ENCODE measurements at places on chromosomes 4 and X. TPM values are rescaled to one million over a fixed set of nuclear protein-coding genes. Genes with fewer than 3 reads are reported as not detected.
A peak's percentile ranks its signal among the peaks of the same experiment; 100 is the strongest.

DNA sequence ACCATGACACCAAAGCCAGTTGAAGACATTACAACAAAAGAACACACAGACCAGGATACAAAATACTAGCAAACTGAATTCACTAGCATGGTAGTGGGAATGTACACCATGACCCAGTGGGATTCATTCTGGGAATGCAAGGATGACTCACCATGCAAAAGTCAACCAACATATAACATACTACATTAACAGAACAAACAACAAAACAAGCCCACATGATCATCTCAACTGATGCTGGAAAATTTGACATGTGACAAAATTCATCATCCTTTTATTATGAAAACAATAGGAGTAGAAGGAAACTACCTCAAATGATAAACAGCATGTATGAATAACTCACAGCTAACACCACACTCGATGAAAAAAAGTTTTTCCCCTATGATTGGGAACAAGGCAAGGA is 190.2 kb downstream of the DCLK2 start:
- peak; percentile 44 for DNase-seq

DNA sequence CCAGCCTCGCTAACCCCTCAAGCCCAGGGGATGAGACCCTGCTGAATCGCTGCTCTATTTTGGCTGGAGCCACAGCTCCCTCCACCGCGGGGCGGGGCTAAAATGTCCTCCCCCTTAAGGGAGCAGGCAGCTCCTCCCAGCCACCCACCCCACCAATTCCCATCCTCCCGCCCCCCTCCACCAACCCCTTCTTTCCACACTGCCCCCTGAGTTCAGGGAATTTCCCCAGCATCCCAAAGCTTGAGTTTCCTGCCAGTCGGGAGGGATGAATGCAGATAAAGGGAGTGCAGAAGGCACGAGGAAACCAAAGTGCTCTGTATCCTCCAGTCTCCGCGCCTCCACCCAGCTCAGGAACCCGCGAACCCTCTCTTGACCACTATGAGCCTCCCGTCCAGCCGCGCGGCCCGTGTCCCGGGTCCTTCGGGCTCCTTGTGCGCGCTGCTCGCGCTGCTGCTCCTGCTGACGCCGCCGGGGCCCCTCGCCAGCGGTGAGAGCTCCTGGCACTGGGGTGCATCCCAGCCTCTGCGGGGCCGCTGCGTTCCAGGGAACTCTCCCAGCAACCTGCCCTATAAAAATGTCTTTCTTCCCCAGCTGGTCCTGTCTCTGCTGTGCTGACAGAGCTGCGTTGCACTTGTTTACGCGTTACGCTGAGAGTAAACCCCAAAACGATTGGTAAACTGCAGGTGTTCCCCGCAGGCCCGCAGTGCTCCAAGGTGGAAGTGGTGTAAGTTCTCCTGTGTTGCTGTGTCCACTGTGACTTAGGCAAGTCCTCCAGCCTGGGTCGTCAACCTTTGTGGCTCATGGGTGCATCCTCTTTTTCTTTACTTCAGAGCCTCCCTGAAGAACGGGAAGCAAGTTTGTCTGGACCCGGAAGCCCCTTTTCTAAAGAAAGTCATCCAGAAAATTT is at the start of gene CXCL6:
Gene CXCL6 (plus strand): TSS at position 306 of the 907 bp plus-strand sequence. CDS start 73 bp downstream, at position 379.
- DNase-seq, result peak; percentile 17

GRCh38 chr4:156138781-156139280 is 185.2 kb upstream of the CTSO start:
- DNase-seq, result no peak

DNA sequence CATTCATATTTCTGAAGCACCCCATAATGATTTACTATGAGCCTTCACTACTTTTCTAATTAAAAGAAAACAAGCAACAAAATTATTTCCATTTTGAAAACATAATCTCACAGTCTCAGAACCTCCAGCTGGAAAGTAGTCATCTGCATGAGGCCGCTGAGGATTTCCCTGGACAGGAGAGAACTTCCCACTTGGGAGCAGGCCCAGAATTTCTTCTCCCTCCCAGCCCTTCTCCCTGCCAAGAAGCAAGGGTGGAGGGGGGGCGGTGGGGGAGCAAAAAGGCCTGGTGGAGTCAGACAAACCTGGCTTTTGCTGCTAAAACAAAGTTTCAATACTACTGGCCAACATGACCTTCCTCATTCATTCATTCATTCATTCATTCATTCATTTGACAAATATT is 167.3 kb downstream of the PJA1 start:
- peak; percentile 46 for DNase-seq

Gene CENPVL2
- total RNA-seq, result not detected

GRCh38 chr4:117421706-117422105 is 336.3 kb upstream of the TRAM1L1 start:
- peak; percentile 17 for DNase-seq

GRCh38 chr4:150345207-150345744 is 236.7 kb upstream of the MAB21L2 start:
- DNase-seq, result no peak

Gene RHOXF2
- 0.32 TPM for total RNA-seq

Gene ADH1C
- total RNA-seq, result not detected

DNA sequence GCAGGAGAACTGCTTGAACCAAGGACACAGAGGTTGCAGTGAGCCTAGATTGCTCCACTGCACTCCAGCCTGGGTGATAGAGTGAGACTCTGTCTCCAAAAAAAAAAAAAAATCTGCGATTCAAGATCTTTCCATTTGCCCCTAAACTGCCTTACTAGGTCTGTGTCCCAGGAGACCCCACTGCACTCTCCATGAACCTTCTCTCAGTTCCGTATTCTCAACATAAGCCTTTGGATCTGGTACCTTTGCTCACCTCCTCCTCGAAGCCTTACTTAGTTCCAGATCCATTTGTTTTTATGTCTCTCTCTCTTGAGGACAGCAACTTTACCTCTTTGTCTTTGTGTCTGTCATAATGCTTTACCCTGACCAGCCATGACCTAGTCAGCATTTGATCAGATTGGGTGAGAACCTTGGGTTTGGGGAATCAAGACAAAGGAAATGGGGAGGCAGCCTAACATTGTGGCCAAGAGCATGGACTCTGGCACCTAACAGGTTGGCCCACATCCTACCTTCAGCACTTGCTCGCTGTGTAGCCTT is 33.7 kb downstream of the BST1 start:
- DNase-seq, result no peak

DNA sequence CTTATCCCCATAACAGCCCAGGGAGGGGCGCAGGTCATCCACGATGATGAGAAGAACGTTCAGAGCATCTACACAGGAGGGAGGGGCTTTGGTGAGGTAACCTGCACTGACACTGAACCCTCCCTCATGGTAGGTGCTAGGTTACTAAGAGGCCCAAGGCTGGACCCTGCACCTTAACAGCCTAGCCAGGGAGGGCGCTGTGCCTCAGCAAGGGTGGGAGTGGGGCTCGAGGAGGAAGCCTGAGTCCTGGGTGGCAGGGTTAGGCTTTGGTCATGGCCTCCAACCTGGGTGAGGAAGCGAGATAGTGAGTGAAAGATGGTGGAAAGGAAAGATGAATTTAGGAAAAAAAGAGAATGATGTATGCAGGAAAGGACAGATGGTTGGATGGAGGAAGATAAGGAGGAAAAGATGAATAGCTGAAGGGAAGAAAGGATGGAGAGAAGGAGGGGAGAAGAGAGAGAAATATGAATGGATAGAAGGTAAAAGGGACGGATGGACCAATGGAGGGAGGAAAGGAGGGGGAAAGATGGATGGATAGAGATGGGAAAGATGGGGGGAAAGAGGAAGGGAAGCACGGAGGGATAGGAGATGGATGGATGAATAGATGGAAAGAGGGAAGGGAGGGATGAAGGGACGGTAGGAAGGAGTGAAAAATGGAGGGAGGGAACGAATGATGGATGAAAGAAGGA is 736 bp downstream of the IDS start:
- no peak for DNase-seq

Gene NOCT
- 27.7 TPM for total RNA-seq

- peak; percentile 87 for DNase-seq
Measured at GRCh38 chrX:1481636-1482529, 29.2 kb upstream of the ASMTL start.

- DNase-seq, result peak; percentile 62
Measured at GRCh38 chr4:176436293-176436973, 116.7 kb downstream of the SPCS3 start.

GRCh38 chrX:2261831-2262667 is 238.7 kb downstream of the DHRSX start:
- no peak for DNase-seq

Gene TMSB15C
- total RNA-seq, result 5.2 TPM

DNA sequence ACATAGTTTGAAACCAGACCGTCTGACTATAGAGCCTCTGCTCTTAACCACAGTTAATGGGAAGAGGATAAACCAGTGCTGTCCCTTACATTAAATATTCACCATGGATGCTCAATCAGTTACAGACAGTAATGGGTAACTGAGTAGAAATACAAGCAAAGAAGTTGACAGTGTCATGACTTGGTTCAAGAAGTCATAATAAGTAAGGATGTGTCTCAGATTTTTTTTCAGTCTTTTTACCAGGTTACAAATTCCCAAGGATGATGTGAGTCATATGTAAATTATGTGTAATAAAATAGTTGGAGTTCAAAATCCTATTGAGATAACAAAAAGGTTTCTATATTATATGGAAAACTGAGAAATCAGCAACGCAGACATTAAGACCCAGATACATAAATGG is 31.1 kb downstream of the ZCCHC4 start:
- no peak for DNase-seq

DNA sequence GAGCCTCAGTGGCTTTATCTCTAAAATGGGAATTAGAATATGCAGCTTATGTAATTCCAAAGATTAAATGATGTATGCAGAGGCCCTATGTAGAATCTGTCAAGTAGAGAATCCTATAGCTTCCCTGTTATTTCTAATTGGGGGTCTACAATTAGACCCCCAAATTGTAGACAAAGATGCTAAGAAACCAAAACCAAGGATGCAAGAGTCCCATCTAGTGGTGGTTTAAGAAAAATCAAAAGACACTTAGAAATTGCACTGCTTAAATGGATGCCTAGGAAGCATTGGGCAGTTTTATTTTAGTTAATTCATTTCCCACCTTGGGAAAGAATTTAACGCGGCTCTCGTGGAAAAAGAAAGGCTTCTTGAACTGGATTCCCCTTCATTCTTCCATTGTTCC is 115.2 kb downstream of the GABRA2 start:
- DNase-seq, result no peak

DNA sequence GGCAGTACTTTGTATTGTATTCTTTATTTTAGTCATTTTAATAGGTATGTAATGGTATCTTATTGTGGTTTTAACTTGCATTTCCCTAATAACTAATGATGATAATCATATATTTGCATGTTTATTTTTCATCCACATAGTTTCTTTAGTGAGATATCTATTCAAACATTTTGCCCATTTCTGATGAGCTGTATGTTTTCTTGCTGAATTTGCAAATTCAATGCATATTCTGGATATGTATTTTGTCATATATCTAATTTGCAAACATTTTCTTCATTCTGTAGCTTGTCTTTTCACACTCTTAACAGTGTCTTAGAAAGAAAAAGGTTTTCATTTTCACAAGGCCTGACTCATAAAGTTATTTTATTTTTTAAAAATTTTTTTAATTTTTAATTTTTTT is 372.1 kb downstream of the ZNF674 start:
- no peak for DNase-seq

Gene FGF5
- 6.1 TPM for total RNA-seq

Gene SPON2
- 601 TPM for total RNA-seq

GRCh38 chr4:101621120-101621519 is 169.4 kb upstream of the BANK1 start:
- DNase-seq, result peak; percentile 67

Data from fibroblast of villous mesenchyme (primary cell).